ENCODE measurements at places on chromosomes 16 and 17. TPM values are rescaled to one million over a fixed set of nuclear protein-coding genes. Genes with fewer than 3 reads are reported as not detected.

DNA sequence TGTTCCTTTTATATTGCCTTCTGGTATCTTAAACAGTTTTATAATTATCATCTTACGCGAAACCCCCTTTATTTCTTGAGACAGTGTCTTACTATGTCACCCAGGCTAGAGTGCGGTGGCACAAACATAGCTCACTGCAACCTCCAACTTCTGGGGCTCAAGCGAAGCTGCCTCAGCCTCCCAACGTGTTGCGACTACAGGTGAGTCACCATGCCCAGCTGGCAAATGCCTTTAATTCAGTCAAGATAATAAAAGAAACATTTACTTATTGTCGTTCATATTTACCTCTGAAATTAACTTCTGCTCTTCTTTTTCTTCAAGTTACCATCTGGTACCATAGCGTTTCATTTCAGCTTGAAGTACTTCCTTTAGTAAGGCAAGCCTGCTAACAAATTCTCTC is 43.9 kb downstream of the FBXL20 start:
- no peak for DNase-seq

- DNase-seq: no peak
Measured at GRCh38 chr17:75889454-75889853, 7.3 kb downstream of the TRIM65 start.

The RAB26 gene
- total RNA-seq: 3.6 TPM

The PIRT gene
- total RNA-seq: not detected

DNA sequence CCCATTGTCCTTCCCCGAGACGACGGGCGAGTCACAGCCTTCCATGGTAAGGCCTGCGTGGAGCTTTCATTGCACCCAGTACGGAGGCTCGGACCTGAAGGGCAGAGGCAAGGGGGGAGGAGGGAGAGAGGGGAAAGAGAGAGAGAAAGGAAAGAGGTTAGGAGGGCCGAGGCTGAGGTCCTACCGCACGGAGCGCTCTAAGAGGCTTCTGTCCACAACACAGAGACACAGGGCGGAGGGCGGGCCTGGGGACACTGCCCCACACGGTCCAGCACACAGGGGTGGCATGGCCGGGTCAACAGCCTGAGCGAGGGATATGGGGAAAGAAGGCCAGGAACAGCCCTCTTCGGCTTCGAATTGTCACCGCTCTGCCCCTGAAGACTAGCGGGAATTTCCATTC is 87.8 kb downstream of the ZFHX3 start:
- no peak for DNase-seq

GRCh38 chr17:63474174-63474573 is 2.7 kb upstream of the ACE start:
- peak; percentile 44 for DNase-seq

The KCNAB3 gene
- total RNA-seq: not detected

- no peak for DNase-seq
Measured at GRCh38 chr17:58066401-58066800, 16.8 kb upstream of the DYNLL2 start.

The MYH3 gene
- total RNA-seq: 0.45 TPM

GRCh38 chr16:29777576-29778350 is at the start of gene ZG16:
TSS of gene ZG16 (plus strand) at chr16:29778256. CDS start at chr16:29779267, 1,011 bp downstream.
- DNase-seq: no peak

Data from fibroblast of the aortic adventitia (primary cell).